DMS79 treated with DMSO at 0.1 percent for 48 hours (cell line): ENCODE measurements at places on chromosomes 1 and 21.

DNA sequence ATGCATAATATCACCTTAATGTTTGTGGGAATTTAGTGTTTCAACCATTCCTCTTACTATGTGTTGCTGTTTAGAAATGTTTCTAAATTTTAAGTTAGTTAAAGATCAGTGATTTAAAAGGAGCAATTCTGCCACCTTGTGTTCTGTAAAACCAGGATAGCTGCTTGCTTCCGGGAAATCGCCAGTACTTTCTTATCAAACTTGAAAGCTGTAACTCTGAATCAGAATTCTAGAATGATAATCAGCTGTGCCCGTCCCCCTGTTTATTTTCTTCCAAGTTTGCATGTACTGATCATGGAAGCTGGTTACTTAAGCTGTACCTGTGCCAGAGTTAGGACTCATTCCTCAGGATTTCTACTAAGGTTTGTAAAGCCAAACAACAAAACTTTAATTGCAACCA, 656.4 kb downstream of the LTN1 start:
- no peak for DNase-seq

DNA sequence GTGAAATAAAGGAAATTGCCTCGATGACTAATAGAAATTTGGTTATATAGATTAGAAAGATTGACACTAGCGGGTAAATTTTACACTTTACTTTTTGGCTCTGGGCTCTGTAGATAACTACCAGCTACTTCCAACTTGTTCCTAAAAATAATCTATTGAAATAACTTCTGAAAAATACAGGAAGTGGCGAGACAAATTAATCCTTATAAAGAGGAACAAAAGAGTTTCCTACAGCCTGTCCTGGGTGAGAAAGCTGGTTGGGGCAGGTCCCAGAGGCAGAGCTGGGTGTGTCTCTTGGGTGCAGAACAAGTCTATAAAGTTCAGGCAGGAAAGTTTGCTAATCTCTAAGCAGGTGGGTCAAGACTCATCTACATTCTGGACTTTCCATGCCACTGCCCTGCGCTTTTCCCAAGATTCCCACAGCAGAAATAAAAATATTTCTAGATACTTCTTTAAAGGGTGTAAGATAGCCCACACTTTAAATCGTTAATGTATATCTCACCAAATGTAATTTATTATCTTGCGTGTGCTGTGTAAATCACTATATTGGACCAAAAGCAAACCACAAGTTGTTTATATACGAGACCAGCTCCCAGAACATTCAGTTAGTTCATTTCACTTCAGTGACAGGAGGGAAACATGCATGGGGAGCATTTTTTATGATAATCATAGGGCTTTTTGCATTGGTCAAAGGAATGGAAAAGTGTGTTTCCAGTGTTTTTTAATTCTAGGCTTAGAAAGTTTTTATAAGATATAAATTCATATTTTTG, 70.1 kb upstream of the NRIP1 start:
- no peak for DNase-seq

GRCh38 chr1:203090421-203091198, 4.8 kb upstream of the MYOG start:
- no peak for DNase-seq

DNA sequence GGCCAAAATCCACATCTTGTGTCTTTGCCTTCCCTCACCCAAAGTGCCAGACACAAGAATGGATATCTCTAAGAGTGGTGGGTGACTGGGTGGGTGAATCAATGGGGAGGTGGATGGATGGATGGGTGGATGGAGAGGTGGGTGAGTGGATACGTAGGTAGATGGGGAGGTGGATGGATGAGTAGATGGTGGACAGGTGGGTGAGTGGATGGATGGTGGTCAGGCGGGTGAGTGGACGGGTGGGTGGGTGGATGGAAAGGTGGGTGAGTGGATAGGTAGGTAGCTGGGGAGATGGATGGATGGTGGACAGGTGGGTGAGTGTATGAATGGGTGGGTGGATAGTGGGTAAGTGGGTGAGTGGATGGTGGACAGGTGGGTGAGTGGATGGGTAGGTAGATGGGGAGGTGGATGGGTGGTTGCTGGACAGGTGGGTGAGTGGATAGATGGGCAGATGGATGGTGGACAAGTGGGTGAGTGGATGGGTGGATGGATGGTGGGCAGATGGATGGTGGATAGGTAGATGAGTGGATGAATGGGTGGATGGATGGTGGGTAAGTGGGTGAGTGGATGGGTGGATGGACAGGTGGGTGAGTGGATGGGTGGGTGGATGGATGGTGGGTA, 34.2 kb downstream of the SLC19A1 start:
- DNase-seq = no peak

DNA sequence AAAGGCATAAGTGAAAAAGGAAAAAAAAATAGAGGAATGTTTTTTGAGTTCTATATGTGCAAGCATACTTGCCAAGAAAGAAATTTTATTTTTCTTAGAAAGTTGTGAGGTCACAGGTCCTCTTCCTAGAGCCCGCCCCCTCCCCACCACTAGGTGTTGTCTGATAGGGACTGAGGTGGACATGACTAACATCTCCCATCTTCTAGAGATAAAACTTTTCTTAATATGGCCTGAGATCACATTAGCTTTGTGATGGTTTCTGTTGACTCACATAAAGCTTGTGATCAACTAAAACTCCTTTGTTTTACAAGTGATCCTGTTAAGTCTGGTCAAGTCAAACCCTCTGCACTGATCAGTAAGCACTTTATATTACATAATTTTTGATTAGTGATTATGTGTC, 33.4 kb upstream of the CITED4 start:
- DNase-seq = no peak

GRCh38 chr1:155174324-155175280, 953 bp downstream of the TRIM46 start:
- peak; percentile 77 for DNase-seq

DNA sequence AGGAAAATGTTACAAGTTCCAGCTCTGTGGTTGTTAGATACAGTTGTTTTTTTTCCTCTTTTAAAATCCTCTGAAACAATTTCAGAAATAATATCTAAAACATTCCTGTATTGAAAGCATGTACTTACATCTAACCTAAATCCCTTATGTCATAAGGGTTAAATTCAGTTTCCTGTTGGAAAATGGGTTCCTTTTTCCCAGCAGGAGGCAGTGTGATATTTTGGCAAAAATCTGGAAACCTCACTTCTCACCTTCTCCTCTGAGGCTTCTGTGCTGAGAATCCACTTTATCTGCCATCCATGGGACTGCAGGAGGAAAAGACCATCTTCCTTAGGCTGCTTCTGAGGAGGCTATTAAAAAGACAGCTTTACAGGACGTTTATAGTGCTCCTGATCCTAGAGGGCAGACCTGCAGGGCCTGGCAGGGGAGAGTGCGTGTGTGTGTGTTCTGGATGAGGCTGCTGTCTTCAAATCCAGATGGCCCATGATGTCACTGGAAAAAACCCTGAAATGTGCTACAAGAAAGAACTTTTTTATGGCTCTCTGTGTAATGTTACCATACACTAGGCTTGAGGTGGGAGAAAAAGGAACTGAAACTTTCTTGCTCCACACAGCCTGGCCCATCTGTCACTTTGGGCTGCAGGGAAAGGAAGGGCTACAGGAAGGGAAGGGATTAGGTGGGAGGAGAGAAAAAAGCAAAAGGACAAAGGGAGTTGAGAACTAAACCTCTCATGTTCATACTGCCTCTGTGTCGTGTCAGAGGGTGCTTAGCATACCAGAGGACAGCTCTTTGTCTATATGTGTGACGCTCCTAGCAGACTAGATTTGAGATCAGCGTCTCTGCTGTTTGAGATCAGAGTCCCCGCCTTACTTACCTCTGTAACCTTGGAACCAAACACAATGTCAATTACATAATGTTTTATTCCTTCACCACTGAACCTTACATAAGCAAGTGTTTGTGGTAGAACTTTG, 379.2 kb upstream of the SPAG17 start:
- DNase-seq = no peak

DNA sequence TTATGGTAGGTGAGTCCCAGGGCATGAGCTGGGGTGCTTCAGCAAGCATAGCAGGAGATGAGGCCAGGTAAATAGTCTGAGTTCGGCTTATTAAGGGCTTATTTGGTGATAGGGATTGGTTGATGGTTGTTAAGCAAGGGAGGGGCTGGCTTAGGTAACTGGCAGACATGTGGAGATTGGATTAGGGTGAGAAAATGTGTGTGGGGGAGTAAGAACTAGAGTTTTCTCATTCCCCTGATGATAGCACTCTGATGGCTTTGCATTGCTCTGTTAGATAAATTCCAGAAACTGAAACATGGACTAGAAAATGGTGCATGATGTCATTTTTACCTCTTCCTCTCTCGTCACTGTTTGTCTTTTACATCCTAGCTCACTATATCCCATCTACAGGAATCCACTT, 53.6 kb downstream of the FGGY start:
- DNase-seq = no peak

GRCh38 chr1:160855181-160855981, 7.3 kb downstream of the CD244 start:
- no peak for DNase-seq

GRCh38 chr1:169511316-169512005, 25.7 kb upstream of the SLC19A2 start:
- DNase-seq = no peak

- DNase-seq = peak; percentile 32
Observed at GRCh38 chr1:35555601-35556477, 1.4 kb downstream of the KIAA0319L start.

DNA sequence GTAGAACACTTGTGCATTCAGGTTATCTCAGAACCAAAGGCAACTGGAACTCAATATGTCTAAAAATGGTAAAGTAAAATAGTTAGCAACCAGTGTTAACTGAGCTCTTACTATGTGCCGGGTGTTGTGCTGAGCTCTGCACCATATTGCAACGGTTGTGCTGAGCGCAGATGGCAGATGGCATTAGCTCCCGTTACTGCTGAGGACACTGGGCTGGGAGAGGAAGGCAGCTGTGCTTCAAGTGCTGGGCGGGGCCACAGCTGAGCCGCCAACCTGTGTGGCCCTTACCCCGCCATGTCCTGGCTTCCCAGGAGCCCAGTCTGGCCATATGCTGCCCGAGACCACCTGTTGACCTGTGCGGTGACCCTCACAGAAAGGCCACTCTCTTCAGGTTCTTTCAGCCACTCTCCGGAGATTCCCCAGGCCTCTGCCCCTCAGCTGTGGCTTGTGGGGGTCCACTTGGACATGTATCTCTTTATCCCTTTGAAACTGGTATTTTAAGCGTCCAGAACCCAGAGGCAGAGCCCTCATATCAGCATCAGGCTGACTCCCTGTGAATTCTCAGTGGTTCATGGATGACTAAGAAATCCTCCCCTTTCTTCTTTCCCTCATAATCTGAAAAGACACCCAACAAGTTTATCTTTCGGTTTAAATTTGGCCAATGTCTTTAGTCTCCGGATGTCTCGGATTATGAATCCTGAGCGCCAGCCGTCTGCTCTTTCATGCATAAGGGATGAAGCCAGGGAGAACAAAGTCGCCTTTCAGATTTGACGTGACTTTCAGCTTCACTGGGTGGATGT, 26.4 kb downstream of the LDLRAP1 start:
- no peak for DNase-seq

- peak; percentile 78 for DNase-seq
Observed at GRCh38 chr1:59692591-59692990, 122.2 kb upstream of the HOOK1 start.

DNA sequence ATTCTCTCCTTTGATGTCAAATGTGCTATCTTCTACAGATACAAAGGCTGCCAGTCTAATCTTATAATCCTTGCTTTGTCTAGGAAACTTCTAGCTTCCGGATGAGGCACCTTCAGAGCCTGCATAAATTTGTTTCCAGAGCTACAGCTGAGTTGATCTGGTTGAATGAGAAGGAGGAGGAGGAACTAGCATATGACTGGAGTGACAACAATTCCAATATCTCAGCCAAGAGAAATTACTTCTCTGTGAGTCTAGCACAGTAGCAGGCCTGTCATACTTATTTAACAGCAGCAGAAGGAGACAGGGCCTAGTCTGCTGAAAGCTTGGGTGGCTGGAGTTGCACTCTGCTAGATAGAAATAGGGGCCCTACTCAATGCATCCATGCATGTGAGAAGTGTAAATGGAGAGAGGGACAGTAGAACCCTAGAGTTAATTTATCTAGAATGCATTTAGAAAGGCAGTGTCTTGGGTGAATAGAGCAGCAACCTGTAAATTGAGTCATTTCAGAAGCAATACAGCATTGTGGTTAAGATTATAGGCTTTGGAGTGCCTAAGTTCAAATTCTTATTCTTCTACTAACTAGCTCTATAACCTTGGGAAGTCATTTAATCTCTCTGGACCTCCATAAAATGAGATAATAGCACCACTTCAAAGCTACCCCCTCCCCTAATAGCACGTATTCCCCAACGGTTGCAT, 89.0 kb downstream of the MACF1 start:
- DNase-seq = no peak

DNA sequence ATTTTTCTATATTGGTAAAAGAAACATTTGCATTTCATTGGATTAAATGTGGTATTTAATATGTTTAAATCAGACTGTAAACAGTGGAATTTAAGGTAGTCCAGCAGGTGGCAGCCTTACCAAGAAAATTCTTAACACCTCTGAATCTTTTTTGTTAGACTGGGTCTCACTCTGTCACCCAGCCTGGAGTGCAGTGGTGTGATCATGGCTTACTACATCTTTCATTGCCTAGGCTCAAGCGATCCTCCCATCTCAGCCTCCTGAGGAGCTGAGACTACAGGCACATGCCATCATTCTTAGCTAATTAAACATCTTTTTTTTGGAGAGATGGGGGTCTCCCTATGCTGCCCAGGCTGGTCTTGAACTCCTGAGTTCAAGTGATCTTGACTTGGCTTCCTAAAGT, 98.8 kb downstream of the RABGAP1L start:
- DNase-seq = peak; percentile 39

DNA sequence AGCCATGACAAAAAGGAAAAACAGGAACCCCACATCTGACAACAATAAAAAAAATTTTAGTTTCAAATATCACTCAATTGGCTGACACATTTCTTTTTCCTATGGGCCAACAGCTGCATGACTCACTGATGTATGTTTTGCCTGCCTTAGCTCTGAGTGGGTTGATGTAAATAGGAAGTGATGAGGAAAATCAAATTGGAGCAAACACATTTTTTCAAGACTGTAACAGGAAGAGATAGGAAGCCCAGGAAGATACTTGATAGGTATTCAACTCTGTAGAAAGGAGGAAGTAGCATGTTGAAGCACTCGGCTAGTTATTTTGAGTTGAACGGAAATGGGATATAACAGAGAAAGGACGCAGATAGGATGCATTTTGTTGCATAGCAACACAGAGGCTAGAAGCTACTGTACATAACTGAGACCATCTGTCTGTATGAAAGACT, 168.0 kb upstream of the NR5A2 start:
- no peak for DNase-seq

GRCh38 chr1:23273450-23274133, 56.3 kb upstream of the HTR1D start:
- no peak for DNase-seq

- peak; percentile 64 for DNase-seq
Observed at GRCh38 chr1:54887665-54888071, 673 bp upstream of the DHCR24 start.

- no peak for DNase-seq
Observed at GRCh38 chr1:246383239-246383589, 123.9 kb downstream of the SMYD3 start.

DNA sequence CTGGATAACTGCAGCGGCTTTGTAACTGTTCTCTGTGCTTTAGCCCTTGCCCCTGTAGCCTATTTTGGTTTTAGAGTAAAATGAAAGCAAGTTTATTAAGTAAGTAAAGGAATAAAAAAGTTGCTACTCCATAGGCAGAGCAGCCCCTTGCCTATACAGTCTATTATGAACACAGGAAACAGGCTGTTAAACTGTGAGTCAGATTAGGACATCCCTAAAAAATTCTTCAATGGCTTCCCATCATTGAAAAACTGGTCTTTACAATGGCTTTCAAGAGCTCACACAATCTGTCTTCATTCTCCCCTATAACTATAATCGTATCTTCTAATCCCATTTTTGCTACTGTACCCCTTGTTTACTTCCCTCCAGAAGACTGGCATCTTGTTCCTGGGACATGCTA, 43.0 kb downstream of the ATG4C start:
- no peak for DNase-seq
